ENCODE measurements at places on chromosomes 6 and 20. TPM values are rescaled to one million over a fixed set of nuclear protein-coding genes. Genes with fewer than 3 reads are reported as not detected.

DNA sequence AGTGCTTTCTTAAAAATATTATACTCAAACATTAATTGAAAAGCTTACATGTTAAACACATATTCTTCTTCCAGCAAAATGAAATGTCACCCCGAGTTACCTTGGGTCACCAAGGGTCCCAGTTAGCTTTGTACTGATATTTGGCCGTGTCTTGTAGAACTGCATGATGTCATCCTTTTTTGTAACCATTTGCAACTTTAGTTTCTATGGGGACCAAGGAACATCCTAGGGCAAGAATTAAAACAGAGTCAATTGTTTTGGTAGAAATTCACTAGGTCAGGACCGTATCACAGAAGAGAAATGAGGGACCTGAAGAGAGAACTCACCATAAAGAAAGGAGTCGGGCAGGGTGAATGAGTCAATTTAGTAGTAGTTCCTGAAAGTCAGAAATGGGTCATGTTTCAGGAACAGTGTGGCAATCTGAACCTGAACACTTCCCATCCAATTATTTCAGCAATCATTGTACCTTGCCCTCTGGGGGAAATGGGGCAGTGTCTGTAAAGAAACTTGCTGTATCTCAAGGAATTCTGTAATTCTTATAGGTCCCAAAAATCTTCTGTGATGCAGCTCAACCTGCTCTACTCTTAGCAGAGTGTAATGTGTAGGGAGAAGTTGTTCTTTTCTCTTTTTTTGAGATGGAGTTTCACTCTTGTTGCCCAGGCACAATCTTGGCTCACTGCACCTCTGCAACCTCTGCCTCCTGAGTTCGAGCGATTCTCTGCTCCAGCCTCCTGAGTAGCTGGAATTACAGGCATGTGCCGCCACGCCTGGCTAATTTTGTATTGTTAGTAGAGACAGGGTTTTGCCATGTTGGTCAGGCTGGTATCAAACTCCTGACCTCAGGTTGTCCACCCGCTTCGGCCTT lies 5.3 kb upstream of the AKAP7 start:
- no peak for DNase-seq

DNA sequence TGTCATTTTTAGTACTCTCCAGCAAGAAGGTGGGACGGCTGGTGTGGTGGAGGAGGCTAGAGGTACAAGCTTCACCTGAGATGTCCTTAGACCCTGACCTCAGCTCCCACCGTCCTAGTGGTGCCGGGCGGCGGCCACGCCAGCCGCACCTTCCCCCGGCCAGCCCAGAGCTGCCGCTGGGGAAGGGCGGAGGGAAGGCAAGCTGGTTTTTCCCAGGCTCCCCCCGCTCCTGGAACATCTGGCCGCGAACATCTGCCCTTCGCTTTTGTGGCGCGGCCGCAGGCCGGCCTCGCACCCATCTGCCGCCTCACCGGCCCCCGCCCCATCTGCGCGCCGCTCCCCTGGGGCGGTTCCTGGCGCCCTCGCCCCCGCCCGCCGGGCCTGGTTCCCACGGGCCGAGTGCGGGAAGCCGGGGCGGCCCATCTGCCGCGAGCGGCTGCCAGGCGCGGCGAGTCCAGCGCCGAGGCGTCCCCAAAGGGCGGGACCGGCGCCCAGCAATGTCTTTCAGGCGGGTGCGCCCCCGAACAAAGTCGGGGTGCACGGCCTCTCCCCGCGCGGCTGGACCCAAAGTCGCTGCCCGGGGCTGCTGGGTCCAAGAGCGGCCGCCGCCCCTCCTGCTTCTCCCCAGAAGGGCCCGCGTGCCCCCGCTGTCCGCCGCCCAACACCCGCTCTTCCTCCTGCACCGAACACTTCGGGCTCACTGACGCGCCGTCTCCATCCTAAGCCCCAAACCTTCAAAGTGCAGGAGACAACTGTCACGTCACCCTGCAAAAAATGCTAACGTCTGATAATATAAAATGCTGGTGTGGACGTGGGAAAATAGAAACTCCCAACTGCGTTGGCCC lies 17.3 kb upstream of the ID1 start:
- DNase-seq: no peak

PROKR2 gene
- total RNA-seq: not detected

SLC26A8 gene
- not detected for total RNA-seq

GRCh38 chr6:117847912-117848311 lies 59.2 kb upstream of the SLC35F1 start:
- no peak for DNase-seq

ATP6V1G2 gene
- 3.3 TPM for total RNA-seq

DNA sequence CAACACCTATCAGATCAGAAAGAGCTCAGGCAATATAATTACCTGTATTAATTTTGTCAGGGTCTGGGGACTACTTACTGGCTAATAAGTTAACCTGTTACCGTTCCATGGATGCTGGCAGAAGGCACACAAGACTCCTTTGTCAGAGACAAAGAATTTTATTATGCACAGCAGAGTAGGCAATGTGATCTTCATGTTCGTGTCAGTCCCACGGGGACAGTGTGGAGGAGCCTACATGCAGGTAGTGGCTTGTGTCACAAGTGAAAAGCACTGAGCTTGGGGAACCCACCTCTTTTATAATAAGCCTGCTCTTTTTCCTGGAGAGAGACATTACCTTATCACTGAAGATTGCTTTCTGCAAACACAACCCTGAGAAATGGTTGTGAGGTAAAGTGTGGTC lies 96.9 kb downstream of the CD164 start:
- DNase-seq: no peak

DNA sequence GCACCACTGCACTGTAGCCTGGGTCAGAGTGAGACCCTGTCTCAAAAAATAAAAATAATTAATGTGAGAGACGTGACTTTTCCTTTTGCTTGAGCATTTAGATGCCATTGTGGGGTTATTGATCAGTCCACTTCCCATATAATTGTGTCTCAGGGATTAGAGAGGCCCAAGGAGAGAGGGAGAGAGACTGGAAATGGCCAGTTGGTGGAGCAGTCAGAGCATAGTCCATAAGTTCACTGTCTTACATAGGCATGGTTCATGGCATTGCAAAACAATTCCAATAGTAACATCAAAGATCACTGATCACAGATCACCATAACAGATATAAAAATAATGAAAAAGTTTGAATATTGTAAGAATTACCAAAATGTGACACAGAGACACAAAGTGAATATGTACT lies 15.2 kb upstream of the SDHAF4 start:
- DNase-seq: no peak

- DNase-seq: peak; percentile 50
Observed at GRCh38 chr20:62258499-62259293, 20.4 kb downstream of the OSBPL2 start.

ELOVL2 gene
- total RNA-seq: 0.06 TPM
